T47D (cell line): ENCODE measurements at places on chromosomes 11 and 22.

DNA sequence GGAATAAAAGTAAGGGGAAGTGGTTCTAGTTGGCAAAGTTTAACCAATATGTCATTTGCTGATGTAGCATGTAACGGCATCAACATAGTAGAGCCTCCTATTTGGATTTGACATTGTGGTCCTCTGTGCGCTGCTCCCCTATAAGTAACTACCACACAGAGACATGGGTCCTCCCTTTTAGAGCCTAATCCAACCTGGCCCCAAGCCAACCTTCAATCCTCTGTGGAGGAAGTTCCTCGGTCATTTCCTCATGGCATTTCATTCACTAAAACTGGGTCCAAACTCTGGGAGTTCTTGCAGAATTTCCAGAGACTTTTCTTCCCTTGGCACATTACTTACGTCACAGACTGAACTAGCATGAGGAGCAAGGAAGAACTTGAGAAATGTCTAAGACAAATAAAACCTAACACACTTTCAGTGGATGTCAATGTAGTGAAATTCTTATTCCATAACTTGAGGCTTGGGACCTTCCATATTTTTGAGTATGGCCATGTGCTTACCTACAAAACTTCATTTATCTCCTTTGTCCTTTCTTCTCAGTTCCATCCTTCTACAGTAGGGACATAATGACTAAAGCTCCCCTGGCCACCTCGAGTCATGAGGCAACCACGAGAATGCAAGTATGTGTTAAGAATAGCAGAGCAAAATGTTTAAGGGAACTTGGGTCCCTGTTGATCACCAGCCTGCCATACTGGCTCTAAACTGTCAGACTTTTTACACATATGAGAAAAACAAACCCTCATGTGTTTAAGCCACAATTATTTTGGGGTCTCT, 34.7 kb downstream of the MMP20 start:
- no peak for DNase-seq

DNA sequence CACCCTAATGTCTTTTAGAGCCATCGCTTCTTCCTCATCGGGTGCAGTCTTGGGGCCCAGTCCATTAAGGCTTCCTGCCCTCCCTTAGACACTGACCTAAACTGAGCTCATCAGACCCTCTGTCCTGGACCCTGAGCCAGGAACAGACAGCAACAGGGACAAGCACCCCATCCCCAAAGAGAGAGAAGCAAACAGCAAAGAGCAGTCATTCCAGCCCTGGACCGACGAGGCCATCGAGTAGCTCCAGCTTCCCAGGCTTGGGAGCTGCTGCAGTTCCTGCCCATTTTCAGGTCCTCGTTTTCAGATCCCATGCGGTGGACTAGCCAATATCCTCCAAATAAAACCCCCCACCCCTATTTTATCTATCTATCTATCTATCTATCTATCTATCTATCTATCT, 25.8 kb upstream of the CACNG2 start:
- no peak for DNase-seq

GRCh38 chr11:120034881-120035630, 102.9 kb downstream of the TRIM29 start:
- DNase-seq = no peak

GRCh38 chr11:69115586-69116560, 39.9 kb upstream of the SMIM38 start:
- DNase-seq = peak; percentile 91

DNA sequence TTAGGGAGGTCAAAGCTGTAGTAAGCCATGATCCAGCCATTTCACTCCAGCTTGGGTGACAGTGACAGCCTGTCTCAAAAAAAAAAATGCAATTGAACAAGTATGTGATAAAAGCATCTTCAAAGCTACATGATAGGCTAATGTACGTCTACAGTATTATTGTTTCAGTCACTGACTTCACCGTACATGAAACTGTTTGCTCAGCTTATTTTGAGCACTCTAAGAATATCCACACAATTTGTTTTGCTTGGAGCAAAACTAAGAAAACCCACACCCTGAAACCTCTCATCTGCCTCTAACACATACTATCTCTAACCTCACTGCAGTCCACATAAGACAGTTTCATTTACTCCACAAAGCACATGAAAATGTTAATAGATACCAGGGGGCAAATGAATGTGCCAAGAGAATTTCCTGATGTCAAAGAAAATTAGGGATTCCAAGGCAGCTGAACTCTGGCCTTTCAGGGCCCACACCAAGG, 60.7 kb downstream of the KCNA4 start:
- no peak for DNase-seq

DNA sequence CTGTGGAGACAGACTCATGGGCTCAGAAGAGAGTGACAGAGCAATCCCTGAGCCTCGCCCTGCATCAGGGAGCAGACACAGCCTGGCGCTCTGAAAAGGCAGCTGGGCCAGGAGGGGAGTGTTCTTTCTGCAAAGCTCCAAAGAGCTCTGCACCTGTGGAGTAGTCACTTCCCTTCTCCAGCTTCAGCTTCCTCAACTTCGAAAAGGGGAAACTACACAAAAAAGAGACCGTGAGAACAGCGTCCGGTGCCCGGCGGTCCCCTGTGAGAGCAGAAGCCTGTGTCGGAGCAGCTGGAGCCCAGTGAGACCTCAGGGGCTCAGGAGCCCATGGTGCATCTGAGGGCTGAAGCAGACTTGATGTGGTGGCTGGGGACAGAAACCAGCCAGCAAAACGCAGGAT, 35.1 kb downstream of the TP53I11 start:
- no peak for DNase-seq

- DNase-seq = no peak
These were observed 67.0 kb downstream of the SHANK2 start for GRCh38 chr11:71185411-71185810.

GRCh38 chr22:20494978-20495860, at the start of gene KLHL22:
TSS of gene KLHL22 (minus strand) at chr22:20495795. CDS start at chr22:20489211, 6,584 bp downstream.
- DNase-seq = peak; percentile 36

GRCh38 chr11:57444362-57445121, 15.8 kb upstream of the RTN4RL2 start:
- no peak for DNase-seq

- DNase-seq = no peak
These were observed 609.0 kb upstream of the CNTN5 start for GRCh38 chr11:98411777-98412176.

GRCh38 chr22:37498289-37498909, 12.2 kb upstream of the MFNG start:
- DNase-seq = no peak

- peak; percentile 46 for DNase-seq
These were observed 14.0 kb downstream of the RPS6KA4 start for GRCh38 chr11:64372802-64373597.

- DNase-seq = no peak
These were observed 81.1 kb downstream of the LARGE2 start for GRCh38 chr11:46003572-46003971.

DNA sequence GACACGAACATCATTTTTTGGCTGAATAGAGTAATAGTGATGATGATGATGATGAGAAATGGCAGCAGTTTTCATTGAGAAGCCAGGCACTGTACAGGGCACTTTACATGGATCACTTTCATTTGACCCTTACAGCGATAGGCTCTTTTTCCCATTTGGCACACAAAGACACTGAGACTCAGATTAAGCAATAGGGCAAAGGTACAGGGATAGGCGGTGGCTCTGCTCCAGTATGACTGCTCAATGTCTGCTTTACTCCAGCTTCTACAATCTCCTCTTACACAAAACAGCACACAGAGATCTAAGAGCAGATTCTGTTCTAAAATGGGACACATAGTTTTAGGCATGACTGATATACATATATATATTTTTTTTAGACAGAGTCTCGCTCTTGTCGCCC, 40.6 kb downstream of the MPPED2 start:
- DNase-seq = no peak
